T-helper 22 cell (primary cell): ENCODE measurements at places on chromosomes 5 and 9.

- no peak for DNase-seq
Observed at GRCh38 chr5:57215629-57216195, 41.9 kb downstream of the GPBP1 start.

DNA sequence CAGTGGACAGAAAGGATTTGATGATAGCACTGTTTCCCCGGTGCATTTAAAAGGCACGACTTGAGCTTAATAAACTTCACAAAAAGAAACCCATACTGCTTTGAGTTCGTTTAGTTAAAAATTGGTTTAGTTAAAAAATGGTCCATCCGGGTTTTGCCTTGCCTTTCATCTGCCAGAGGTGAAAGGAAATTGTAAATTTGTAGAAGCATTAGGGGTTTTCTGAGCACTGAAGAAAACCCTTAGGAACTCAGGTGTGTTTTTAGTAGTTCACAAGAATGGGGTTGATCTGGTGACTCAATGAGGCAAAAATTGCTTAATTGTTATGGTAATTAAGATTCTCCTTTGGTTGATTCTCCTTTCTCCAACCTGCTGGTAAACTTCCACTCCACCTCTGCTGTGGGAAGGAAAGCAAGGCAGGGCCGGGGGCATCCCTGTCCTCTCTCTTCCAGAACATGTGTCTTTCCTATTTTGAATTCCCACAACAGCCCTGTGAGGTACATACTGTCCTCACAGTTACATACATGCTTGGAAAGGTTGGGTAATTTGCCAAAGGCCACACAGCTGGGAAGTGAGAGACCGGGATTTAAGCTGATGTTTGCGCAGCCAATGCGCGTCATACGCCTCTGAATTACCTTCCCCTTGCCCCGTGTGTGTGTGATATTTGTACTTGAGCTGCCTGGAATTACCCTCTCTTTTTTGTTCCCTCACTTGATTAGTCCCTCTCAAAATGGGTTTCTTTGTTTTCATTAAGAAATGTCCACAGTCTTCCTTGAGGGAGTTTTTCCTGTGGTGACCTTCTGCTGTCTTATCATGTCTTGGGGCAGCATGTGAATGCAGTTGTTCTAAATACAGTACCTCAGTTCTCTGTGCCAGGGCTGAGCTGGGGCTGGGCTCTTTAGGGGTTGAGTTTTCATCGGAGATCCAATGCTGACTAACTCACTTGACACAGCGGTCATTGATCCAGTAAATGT is 94.4 kb downstream of the ARHGAP26 start:
- no peak for DNase-seq

- DNase-seq: no peak
Observed at GRCh38 chr5:99646011-99646647, 717.3 kb upstream of the CHD1 start.

DNA sequence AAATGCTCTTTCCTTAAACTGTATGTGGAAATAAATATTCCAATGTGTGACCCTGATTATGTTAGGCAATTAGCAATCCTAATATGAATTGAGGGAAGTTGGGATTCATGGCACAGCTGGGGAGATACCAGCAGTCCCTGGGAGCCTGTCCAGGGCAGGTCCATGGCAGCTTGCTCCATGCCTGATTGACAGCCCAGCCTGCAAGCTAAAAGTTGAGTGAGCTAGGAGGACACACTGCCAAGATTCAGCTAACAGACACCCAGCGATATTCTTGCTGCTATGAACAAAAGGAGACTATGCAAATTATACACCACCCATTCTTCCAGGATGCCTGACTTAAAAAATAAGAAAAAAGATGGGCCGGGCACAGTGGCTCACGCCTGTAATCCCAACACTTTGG is 6.2 kb downstream of the TGFBI start:
- no peak for DNase-seq

GRCh38 chr5:76204713-76205112 is 121.5 kb downstream of the SV2C start:
- DNase-seq: no peak

DNA sequence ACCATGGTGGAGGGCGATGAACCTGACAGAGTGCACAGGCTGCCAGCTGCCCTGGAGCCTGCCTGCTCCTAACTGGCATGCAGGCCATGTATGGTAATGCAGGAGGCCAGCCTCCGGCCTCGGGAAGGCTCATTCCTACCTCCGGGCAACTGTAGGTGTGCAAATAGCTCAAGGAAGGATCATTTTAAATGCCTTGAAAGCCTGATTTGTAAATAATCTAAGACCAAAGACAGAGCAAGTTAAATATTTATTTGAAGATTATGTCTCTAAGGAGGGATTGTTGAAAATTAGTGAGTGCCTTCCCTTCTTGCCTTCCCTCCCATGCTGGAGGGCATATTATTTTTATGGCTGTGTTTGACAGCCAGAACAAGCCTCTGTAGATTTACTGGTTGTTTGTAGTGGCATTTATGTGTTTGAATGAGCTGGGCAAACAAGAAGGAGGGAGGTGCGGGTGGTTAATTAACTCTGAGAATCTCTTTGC is 285.7 kb upstream of the TUT7 start:
- DNase-seq: no peak

DNA sequence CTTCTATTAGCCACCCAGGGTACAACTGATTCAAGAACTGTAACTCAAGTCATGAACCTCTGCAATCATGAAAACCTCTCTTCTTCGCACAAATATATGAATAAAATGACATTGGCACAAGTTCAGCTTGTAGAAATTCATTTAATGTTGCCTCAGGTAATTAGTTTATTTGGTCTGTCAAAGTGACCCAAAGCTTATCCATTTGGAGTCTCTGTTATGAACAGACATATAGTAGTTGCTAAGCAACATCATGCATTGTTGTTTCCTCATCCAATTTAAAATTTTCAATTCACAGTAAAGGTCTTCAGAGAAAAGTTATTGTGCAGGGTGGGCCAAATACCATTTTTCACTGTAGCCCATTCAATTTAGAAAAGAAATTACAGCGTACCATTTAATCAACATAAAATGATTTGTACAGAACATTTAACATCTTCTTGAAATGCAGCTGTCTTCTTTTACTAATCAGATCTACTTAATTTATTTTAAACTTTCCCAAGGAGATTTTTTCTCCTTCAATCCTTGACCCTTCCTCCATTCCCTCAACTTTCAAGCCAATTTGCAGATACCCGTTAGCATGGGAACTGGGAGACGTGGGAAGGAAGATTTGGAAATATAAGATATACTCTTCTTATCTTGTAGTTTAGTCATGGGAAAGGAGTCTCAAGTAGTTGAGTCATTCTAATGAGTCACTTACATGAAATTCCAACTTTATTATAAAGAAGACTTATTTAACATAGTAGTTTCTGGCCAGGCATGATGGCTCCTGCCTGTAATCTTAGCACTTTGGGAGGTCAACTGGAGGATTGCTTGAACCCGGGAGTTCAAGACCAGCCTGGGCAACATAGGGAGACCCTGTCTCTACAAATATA is 231.3 kb downstream of the ATPSCKMT start:
- DNase-seq: no peak

DNA sequence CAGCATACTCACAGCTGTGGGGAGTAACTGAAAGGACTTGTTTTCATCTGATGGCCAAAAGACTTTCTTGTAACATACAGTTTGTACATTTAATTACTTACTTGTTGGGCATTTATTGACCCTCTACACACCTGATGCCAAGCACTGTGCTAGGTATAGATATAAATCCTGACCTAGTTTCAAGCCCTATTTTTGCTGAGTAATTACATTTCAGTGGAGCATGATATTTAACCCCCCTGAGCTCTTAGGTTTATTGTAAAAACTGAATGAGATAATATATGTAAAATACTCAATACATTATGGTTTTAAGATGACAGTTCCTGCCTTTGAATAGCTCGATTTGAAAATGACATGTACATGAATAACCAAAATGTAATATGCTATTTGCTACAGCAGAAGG is 68.1 kb upstream of the SLC12A2 start:
- no peak for DNase-seq

DNA sequence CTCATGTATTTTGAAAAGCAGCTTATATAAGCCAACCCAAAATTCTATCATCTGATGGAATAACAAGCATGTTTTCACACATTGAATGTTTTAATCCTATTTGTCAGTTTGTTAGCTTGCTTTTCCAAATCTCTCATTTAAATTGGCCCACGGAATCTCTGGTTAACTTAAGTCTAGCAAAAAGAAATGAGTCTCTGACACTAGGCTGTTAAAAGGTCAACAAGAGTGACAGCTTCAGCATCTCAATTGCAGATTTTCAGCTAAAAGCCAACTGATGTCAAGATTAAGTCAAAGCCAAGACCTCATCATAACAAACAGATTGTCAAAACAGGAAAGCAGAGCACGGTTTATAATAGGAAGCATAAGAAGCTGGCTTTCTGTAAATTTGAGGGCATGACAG is 49.4 kb upstream of the CDH9 start:
- DNase-seq: no peak
